Activated T-helper 2 cell treated with anti-CD3 and anti-CD28 coated beads, Interferon-gamma antibody, Interleukin-2, Interleukin-4, amounts not matched to agents 10 μg/mL and 5 μg/mL and 100 μg/mL, durations not matched to agents 14 hours and 24 hours and 36 hours (primary cell): ENCODE measurements at places on chromosomes 6 and 20.

DNA sequence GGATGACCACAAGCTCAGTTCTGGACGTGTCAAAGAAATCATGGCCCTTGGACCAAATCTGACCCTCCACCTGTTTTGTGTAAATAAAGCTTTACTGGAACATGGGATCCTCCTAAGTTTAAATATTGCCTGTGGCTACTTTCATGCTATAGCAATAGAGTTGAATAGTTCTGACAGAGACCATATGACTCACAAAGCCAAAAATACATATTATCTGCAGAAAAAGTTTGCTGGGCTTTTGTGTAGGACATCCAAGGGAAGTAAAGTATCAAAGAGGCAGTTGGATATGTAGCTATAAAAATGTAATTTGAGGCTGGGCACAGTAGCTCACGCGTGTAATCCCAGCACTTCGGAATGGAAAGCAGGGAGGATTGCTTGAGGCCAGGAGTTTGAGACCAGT, 78.9 kb downstream of the TOX2 start:
- DNase-seq, result no peak

DNA sequence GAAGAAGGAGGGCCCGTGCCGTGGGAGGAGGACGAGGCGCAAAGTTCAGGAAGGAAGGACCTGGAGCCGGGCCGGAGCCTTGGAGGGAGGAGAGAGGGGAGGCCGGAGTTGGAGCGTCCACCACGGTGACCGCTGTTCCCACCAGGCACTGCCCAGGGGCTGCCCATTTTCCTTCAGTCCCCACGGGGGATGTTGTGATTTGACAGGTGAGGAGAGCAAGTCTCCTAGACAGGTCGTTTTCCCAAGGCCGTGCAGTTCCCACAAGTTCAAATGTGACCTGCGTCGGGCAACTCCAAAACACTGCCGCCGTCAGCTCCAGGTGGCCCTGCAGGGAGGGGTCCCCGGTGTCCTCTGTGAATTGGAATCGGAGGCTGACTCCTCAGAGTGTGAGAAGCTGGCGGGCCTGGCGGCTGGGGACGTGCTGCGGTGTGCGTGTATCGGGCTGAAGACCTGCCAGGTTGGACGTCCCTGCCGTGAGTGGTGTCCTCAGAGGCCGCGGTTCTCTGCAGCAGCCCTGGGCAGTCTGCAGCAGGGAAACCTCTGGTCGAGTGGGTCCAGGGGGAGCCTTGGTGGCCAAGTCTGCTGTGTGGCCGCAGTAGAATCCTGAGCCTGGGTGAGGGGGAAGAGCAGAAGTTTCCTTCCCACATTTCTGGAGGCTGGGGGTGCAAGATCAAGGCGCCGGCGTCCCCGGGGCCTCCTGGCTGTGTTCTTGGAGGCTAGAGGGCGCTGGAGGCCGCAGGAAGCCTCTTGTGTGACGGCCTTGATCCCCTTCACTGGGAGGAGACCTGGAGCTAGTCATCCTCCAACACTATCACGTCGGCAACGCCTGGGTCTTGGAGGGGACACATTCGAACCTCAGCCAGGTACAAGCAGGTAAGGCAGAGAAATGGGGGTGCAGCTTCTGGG, 115.1 kb upstream of the FRMD1 start:
- DNase-seq, result no peak

GRCh38 chr20:33408716-33409654, 7.7 kb upstream of the CDK5RAP1 start:
- no peak for DNase-seq

DNA sequence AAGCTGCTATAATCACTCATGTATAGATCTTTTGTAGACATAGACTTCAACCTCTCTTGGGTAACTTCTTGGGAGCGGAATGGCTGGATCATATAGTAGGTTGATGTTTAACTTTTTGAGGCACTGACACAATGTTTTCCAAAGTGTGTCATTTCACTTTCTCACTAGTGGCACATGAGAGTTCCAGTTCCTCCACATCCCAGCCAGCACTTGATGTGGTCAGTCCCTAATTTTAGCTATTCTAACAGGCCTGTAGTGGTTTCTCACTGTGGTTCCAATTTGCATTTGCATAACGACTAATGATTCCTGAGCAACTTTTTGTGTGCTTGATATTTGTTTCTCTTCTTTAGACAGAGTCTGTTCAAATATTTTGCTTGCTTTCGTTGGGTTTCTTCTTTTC, 221.3 kb downstream of the DLL1 start:
- no peak for DNase-seq

DNA sequence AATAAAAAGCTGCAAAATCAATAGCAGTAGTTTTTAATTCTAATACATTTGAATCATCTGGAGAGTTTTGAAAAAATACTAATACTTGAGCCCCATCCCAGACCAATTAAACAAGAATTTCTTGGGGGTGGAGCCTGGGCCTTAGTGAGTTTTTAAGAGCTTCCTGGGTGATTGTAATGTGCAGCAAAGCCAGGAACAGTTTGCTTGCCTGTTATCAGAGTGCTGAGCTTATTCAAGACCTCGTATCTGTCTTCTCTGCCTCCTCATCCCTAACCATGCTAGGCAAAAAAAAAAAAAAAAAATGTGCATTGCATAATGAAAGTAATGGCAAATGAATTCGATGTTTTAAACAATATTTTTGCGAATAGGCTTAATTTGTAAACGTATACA, 36.4 kb upstream of the MYB start:
- no peak for DNase-seq
